ENCODE measurements at places on chromosomes 7 and 10.

GRCh38 chr10:37754538-37755323 lies 102.7 kb downstream of the ZNF248 start:
- DNase-seq = no peak

- DNase-seq = no peak
Measured at GRCh38 chr10:70730955-70731354, 54.2 kb downstream of the TBATA start.

- DNase-seq = peak; percentile 37
Measured at GRCh38 chr10:43195557-43195956, 57.3 kb downstream of the CSGALNACT2 start.

DNA sequence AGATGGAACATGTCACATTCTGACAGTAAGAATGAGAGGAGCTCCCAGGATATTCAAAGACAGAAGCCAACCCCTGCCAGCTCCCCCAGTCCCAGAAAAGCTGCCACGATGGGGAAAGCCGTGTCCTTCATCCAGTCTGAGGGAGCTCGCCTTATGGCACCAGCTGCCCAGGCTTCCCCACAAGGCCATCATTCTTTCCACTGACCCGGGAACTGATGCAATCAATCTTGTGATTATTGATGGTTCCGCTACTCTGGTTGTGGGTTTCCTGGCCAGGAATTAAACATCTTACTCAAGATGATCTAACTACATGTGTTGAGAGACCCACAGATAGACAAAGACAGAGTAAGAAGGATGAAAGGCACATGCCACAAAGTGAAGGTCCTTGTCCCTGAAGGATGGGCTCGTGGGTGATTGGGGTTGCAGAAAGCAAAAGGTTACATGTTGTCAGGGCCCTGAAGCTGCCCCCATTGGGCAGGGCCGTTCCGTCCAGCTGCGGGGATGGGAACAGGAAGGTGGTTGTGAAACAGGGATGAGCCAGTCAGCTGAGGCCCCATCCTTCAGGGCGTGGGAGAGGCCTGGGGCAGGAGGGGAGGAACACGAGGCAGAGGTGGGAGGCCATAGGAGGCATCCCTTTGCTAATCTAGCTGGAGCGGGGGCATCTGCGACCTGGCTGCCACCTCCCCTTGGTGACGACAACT lies 127.6 kb downstream of the OAT start:
- no peak for DNase-seq

GRCh38 chr10:63920926-63921325 lies 399.7 kb downstream of the REEP3 start:
- no peak for DNase-seq

GRCh38 chr7:49091519-49091918 lies 167.2 kb downstream of the CDC14C start:
- DNase-seq = no peak
